ENCODE measurements at places on chromosomes 11 and 22. TPM values are rescaled to one million over a fixed set of nuclear protein-coding genes. Genes with fewer than 3 reads are reported as not detected.

Gene ASCL2
- total RNA-seq: not detected

Gene POU2AF2
- not detected for total RNA-seq

Gene PHOX2A
- not detected for total RNA-seq

Gene NCAM1
- total RNA-seq: 2.9 TPM

Gene TRIM66
- total RNA-seq: 6.4 TPM

Gene SLC22A9
- total RNA-seq: not detected

Gene DEUP1
- not detected for total RNA-seq

Gene HTATIP2
- 36.3 TPM for total RNA-seq

Gene OR8D1
- total RNA-seq: 0.32 TPM

Gene ETS1
- total RNA-seq: 80.2 TPM

Gene APOL5
- not detected for total RNA-seq

Gene BTG4
- total RNA-seq: not detected

Gene BATF2
- 1.3 TPM for total RNA-seq

Gene HEPN1
- not detected for total RNA-seq

Gene RTN4RL2
- total RNA-seq: not detected

Data from fibroblast of villous mesenchyme (primary cell).